ENCODE measurements at places on chromosomes 11 and 22.

- DNase-seq: no peak
Measured at GRCh38 chr11:85809191-85809590, 1.8 kb downstream of the SYTL2 start.

DNA sequence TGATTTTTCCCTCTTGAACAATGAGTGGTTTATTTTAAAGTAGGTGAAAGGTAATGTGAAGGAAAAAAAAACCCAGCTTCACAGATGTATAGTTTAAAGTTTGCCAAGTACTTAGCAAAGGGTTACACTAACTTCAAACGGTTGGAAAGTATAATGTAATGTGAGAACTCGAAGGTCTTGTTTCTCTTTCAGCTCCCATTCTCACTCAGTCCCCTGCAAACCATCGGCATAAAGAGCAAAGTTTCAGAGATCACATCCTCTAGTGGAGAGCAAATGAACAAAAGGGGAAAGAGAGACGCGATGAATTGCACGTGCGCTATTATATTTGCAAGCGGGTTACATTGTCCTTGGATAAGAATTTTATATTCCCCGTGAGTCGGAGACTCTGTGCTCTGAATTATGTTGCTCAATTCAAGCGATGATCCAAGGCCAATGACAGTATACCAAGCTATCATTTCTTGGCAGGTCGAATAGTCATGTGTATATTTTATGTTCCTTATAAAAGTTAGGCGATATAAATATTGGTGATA, 37.6 kb upstream of the BIRC3 start:
- no peak for DNase-seq

GRCh38 chr11:36566407-36567053, 1.3 kb upstream of the RAG1 start:
- DNase-seq: no peak

- no peak for DNase-seq
Measured at GRCh38 chr11:34242037-34242625, 115.7 kb downstream of the ABTB2 start.

DNA sequence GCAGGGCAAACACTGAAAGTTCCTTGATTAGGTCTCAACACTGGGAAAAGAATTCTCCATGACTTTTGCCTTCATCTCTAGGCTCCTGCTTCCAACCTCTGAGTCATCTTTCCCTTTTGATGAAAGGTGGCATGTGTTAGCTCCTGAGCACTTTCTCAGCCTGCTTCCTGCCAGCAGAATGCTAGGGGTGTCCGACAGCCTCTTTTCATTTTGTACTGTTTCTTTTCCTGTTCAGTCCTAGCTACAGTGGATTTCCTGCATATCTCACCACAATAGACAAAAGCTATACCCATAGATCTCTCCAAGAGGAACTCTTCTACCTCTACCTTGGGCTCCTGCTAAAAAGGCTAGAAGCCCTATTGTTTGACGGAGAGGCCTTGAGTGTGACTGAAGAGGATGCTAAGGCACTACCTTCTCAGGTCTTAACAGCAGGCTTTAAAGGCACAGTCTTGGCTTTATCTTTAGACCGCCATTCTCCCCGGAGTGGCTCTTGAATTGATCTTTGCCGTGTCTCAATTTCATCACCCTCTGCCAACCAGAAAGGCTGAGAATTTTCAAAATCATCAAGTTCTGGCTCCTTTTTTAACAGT, 145.5 kb downstream of the RBFOX2 start:
- no peak for DNase-seq

DNA sequence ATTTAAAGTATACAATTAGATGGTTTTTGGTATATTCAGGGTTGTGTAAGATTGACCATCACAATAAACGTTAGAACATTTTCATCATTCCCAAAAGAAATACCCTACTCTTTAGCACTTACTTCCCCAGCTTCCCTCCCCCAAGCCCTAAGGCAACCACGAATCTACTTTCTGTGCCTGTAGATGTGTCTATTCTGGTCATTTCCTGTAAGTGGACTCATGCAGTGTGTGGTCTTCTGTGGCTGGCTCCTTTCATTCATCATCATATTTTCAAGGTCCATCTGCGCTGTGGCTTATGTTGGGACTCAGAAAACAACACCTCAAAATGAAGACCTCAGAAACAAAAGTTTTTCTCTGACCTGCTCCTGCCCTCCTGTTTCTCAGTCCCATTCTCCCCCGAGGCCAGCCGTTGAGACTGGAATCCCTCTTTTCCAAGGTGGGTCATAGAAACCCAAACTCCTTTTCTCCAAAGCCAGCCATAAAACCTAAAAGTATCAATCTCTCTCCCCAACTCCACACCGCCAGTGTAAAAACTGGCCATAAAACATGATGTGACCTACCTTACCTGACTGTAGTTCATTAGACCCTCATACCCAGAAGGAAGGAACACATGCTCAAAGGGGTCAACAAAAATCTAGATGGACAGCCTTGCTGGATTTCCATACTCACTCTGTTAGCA, 12.9 kb upstream of the TMPRSS13 start:
- DNase-seq: peak; percentile 37

DNA sequence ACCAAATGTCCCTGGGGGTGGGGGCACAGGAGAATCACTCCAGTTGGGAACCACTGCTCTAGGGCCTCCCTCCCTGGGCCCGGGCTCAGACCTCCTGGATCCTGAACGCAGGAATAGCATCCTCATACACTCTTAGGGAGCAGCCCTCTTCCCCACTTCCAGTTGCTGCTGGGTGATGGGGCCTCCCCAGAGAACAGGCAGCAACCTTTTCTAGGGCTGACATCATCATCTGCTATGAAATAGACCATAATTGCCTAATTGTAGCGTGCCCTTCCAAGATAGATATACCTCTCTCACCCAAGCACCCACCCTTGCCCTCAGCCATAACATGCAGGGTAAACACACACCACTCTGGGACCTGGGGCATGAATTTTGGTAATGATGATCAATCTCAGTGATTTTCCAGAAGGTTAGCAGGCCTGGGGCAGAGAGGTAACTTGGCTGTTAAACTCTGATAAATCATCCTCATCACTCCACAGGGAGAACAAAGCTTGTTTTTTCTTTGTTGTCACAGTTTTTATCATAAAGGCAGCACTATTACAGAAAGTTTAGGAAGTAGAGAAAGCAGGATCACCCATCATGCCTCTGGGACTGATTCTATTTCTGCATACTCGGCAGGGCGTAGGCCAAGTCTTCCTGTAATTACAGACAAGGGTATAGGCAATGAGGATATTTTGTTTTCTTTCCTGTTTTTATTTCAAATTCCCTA, 88.3 kb upstream of the PRDM11 start:
- no peak for DNase-seq

Measured in MV-4-11 (cell line).